Activated effector memory CD4-positive, alpha-beta T cell treated with anti-CD3 and anti-CD28 coated beads, Interleukin-2, amount 50 U/mL, for 16 hours (primary cell): ENCODE measurements at places on chromosomes 4 and X.

- DNase-seq, result no peak
Observed at GRCh38 chr4:184534511-184535391, 60.4 kb upstream of the IRF2 start.

- DNase-seq, result no peak
Observed at GRCh38 chr4:16844816-16845586, 53.4 kb downstream of the LDB2 start.

DNA sequence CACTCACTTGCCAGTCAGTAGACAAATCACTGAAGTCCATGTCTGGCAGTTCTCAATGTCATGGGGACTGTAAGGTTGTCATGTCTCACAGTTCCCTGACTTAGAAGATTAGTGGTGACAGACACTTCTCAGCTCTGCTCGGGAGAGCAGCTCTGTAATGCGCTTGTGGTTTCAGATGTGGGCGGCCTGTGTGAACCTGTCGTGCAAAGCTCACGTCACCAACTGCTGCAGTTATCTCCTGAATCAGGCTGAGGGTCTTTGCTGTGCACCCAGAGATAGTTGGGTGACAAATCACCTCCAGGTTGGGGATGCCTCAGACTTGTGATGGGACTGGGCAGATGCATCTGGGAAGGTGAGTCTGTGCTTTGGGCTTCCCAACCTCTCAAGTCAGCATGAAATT, at the start of gene IL9R:
Gene IL9R, plus strand, starts transcription at position 261 of the 400 bp plus-strand sequence. Its CDS starts 64 bp downstream, at position 325.
- DNase-seq, result peak; percentile 80

DNA sequence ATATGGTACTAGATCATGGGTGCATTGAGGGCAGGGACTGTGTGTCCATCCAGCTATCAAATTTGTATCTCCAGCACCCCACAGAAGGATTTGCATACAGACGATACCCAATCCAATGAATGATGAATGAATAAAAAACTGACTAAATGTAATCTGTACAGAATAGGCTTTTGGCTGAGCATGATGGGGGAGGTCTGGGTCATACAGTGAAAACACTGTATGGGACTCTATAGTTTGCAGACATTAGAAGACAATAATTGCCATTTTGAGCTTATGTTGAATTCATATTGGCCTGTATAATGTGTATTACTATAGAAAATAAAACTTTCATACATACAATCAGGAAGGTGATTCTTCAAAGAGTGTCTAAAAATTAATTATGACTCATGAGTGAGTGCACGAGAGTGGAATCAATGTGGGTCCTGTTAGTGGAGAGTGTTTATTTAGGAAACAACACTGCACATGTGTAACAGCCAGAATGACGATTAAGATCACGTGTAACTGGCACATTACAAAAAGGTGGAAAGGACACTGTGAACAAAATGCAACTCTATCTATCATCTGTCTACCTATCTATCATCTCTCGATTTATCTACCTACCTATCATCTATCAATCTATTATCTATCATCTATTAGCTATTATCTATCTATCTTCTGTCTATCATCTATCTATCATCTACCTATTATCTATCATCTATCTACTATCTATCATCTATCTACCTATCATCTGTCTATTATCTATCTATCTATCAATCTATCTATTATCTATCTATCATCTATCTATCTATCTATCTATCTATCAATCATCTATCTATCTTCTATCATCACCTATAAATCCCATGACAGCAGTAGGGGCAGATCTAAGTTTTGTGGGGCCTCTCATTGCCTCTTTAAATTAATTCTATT, 201.3 kb downstream of the PTTG2 start:
- peak; percentile 13 for DNase-seq

GRCh38 chrX:128698573-128699181, 646.5 kb upstream of the ACTRT1 start:
- no peak for DNase-seq

DNA sequence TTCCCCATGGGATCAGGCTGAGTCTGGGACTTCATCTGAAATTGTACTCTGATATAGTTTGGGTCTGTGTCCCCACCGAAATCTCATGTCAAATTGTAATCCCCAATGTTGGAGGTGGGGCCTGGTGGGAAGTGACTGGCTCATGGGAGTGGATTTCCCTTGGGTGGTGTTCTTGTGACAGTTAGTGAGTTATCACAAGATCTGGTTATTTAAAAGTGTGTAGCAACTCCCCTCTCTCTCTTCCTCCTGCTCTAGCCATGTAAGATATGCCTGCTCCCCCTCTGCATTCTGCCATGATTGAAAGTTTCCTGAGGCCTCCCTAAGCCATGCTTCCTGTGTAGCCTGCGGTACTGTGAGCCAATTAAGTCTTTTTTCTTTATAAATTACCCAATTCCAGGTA, 61.0 kb downstream of the RASGEF1B start:
- DNase-seq, result no peak

DNA sequence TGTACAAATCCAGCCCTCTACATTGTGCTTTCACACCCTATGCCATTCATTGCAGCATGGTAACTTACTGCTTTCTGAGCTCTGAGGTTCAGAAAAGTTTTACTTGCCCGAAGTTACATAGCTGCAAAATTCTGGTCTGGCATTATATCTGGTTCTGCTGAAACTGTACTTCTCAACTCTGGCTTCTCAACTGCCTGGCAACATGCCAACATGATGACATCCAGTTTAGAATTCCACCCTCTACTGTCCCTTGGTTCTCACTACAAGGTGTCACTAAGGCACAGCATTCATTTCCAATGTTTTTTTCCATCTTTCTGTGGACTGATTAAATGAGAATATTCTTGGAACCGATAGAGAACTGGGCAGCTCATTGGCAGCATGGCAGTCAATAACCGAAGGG, 242.9 kb upstream of the PRPS2 start:
- no peak for DNase-seq

- DNase-seq, result no peak
Observed at GRCh38 chr4:110109455-110109854, 89.0 kb downstream of the ELOVL6 start.
